Activated T-cell treated with anti-CD3 and anti-CD28 coated beads, Interleukin-2, amount 50 U/mL, for 48 hours (primary cell): ENCODE measurements at places on chromosomes 3 and 15.

DNA sequence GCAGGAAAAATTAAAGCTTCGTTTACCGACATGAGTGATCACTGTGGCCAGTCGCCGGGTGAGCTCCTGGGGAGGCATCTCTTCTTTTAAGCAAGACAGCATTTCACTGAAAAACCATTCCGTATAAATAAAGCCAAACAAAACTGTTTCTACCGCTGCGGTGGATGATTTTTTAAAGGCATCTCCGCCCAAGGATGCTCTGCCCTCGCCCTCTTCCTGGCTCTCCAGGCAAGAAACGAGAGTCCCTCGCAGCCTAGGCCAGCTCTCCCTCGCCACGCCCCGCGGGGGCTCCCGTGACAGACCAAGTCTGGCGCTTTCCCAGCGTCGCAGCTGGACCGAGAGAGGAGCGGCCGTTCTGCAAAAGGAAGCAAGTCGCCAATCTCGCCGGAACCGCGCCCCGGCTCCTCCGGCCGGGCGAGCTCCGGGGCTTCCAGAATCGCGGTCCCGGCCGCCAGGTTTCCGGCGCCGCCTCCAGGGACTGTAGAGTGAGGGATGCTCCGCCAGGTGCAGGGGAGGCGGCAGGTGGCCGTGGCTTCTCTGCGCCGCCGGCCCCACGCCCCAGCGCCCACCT, 458 bp downstream of the MCF2L2 start:
- DNase-seq, result peak; percentile 62

DNA sequence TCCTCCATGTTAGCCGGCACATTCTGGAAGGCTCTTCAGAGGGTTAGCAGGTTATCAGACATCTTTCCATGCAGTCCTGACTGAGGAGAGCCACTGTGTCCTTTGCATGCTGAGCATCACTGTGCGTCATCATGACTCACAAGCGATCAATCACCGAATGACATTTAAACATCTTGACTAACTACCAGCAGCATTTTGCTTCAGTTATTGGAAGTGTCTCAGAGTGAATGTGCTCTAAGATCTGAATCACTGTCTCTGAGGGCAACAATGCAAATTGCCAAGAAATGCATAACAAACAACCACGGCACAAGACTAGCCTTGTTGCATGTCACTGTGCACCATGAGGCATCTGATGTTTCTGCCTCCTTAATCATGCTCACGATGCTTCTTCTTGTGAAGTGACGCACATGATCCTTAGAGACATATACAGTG, 18.3 kb upstream of the ATP8B4 start:
- DNase-seq, result peak; percentile 66

DNA sequence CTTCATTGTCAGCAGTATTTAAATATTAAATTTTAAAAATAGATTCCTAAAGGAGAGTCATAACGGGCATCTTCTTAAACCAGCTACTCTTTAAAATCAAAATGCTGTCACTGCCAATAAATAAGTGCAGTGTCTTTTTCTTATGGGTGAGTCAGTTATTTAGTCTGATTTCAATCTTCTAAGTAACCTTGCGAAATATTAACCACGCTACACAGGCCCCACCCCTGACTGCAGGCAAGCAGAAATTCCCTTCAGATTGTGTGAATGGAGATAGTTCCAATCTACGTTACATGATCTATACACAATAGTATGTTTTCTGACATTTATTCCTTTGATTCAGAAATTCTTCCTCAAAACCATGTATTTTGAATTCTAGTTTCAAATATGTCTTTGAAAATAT, 141.5 kb downstream of the GADL1 start:
- DNase-seq, result no peak

GRCh38 chr15:37929238-37929637, 5.2 kb upstream of the TMCO5A start:
- DNase-seq, result no peak

DNA sequence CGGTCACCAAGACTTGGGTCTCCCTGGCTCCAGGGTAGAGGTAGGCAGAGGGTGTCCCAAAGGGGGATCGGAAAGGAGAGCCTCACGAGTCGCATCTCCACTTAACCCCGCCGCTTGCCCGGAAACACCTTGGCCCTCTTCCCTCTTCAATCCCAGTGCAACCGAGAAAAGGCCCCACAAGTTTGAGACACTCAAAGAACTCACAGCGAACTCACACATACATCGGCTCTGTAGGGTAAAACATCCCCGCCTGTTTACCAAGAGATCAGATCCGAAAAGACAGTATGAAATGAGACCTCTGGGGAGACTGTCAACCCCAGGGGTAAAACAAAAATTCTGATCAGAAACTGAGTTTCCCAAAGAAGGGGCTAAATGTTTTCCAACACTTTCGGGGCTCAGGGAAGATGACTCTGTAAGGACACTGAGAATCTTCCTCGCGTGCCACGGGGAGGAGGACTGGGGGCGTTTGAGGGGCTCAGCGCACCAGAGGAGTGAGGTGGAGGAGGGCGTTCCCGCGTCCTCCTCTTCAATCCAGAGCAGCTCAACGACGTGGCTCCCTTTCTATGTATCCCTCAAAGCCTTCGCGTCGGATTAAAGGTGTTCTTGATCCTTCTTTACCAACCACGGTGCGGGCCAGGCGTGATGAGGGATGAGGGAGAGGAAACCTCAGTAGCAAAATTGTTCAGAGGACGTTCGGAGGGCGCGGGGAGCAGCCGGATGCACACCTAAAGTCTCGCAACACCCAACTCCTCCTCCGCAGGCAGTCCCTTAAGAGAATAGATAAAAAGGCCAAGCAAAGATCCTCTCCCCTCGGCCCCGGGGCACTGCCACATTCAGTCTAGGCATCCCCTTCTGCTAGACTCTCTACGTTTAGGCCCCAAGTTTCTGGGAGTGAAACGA, 3.7 kb downstream of the WNT5A start:
- no peak for DNase-seq

DNA sequence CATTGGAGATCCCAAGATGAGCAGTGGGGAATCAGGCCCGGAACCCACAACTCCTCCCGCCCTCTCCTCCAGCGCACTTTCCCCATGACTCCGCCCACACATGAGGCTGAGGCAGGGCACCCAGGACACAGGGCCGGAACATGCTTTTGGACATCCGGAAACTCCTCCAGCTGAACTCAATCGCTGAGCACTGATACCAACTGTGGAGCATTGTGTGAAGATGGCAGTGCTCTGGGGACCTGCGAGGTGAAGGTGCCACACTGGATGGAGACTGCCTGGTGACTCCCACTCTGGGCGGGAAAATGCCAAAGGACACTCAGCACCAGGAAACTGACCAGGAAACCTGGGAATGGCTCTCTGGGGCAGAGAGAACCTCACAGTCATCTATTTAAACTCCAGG, 189.1 kb downstream of the FAM43A start:
- DNase-seq, result no peak

DNA sequence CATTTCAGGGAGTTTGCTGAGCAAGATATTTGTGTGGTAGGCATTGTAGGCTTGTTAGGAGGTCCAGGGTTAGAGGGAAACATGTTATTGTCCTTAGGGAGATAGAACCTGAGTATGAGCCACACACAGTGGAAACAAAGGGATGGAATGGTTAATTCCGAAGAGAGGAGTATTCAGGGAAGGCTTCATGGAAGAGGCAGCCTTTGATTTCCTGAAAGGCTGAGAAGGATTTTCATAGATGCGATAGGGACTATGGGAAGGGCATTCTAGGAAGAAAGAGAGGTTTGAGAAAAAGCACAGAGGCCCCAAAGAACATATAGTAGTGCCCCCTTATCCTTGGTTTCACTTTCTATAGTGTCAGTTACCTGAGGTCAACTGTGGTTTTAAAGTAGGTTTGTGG, 81.7 kb downstream of the RAB11A start:
- no peak for DNase-seq
